EH (cell line): ENCODE measurements at places on chromosomes 2 and 18.
A peak's percentile ranks its signal among the peaks of the same experiment; 100 is the strongest.

- DNase-seq, result no peak
Observed at GRCh38 chr2:183543731-183544130, 419.5 kb downstream of the NUP35 start.

GRCh38 chr2:207505728-207506127 lies 24.0 kb upstream of the CREB1 start:
- peak; percentile 92 for DNase-seq

GRCh38 chr2:16203069-16203468 lies 262.7 kb downstream of the MYCN start:
- DNase-seq, result no peak

GRCh38 chr2:30026091-30027055 lies 105.0 kb upstream of the ALK start:
- DNase-seq, result peak; percentile 77

- DNase-seq, result peak; percentile 64
Observed at GRCh38 chr2:166180951-166181812, 53.4 kb upstream of the SCN1A start.

DNA sequence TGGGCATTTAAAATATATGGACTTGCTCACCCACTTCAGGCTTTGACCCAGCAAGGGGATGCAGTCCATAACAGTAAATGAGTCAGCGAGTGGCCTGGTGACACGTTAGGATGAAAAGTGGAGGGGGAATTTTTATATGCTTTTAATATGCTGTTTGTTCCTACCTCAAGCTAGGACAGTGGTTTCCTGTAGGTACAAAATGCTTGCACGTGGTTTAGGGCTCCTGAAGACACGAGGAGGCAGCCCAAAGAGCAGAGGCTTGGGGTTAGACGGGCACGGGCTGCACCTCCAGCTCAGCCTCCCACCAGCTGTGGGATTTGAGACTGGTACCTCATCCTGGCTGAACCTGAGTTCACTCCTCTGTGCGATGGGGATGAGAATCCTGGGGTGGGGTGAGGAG lies 306.2 kb upstream of the CXCR4 start:
- DNase-seq, result no peak

- DNase-seq, result peak; percentile 16
Observed at GRCh38 chr18:27780061-27780745, 396.7 kb downstream of the CDH2 start.

DNA sequence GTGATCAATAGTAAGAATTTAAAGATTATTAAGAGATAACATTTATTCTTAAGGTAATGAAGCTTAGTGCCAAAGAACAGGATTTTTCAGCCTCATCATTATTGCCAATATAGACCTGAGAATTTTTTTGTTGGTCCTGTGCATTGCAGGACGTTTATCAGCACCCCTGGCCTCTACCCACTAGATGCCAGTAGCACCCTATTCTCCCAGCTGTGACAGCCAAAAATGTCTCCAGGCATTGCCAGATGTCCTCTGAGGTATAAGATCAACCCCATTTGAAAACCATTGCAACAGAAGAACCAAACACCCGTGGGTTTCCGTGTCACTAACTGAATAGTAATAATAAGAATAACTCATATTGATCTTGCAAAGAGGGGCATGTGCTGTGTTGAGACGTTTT lies 700.0 kb upstream of the SOX11 start:
- no peak for DNase-seq

DNA sequence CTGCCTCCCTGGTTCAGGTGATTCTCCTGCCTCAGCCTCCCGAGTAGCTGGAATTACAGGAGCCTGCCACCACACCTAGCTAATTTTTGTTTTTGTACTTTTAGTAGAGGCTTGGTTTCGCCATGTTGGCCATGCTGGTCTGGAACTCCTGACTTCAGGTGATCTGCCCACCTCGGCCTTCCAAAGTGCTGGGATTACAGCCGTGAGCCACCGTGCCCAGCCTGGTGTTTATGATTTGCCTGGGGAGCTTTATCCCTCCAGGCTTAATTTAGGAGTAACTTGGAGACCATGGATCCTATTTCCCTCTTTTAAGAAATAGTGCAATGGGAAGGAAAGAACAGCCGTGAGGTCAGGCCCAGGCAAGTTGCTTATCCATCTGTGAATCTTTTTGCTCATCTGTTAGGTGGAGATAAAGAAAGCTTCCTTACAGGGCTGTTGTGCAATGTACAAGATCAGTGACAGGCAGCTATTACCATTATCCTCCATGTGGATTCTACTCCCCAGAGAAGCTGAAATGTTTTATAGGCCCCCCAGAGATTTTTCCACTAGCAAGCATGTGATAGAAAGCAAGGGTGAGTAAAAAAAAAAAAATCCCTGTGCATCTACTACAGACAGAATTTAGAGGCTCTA lies 104.9 kb upstream of the MGAT5 start:
- peak; percentile 39 for DNase-seq

DNA sequence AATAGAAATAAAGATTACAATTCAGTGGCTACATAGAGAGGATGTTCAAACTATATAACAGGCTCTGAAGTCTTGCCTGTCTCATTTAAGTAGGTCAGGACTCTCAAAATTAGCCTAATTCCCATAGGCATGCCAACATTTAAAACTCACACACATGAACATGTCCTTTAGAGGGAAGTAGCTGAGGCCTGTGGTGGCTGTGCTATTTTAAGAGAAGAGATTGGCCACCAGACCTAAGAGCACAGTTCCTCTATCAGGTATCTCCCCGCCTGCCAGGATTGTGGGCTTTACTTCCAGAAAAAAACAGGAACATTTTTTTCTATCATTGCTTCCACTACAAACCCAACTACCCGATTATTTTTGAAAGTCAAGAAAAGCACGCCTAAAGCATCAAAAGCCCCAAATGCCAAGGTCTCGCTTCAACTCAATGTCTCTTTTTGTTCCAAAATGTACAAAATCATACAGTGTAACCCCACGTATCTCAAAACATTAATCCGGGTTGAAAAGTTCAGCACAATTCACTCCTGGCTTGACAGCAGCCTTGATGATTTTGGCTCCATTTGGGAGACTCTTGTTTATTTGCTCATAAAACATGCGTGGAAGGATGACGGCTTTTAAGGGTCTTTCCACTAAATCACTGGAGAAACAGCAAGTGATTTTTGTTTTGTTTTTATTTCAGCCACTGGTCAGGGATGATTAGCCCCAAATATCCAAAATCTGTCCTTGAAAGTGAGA lies 15.3 kb downstream of the FHL2 start:
- DNase-seq, result no peak

GRCh38 chr18:44654573-44654972 lies 26.1 kb upstream of the SETBP1 start:
- peak; percentile 85 for DNase-seq

GRCh38 chr18:49858309-49859020 lies 45.1 kb upstream of the ACAA2 start:
- DNase-seq, result peak; percentile 72

DNA sequence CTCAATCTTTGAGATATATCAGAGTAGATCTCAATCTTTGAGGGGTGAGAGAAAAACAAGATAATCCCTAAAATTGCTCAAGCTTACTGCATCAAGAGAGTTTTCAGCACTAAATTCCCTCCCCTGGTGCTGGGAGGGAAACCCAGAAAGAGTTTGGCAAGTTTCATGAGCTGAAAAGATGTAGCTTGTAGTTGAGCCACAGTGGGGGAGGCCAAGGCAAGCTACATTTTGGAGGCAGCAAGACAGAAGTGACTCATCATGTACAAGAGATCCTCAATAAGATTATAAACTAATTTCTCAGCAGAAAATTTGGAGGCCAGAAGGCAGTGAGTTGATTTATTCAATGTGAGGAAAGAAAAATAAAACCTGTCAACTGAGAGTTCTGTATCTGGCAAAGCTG lies 308.2 kb downstream of the PIEZO2 start:
- peak; percentile 2 for DNase-seq

DNA sequence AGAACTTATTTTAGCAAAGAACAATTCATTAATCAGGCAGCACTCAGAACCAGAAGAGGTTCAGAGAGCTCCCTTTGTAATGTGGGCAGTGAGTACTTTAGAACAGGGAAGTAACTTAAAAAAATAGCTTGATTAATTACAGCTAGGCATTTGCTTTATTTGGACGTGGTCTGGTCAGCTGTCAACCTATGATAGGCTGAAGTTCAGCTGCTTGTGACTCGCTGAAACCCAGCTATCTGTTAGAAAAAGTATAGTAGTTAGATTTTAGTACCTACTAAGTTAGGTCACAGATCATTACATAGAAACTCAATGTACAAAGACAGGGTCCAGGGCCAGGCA lies 40.0 kb downstream of the PKDCC start:
- DNase-seq, result no peak

- DNase-seq, result no peak
Observed at GRCh38 chr2:37317746-37318145, 6.9 kb downstream of the PRKD3 start.

- DNase-seq, result no peak
Observed at GRCh38 chr2:15155959-15156574, 405.1 kb downstream of the NBAS start.
